Upper lobe of right lung (tissue), 1 donor: ENCODE measurements at places on chromosomes 2 and 18. TPM values are rescaled to one million over a fixed set of nuclear protein-coding genes. Genes with fewer than 3 reads are reported as not detected.

The PLGLB1 gene
- total RNA-seq, result 3.3 TPM

The FANCL gene
- total RNA-seq, result 17.9 TPM

The EFHD1 gene
- total RNA-seq, result 10.7 TPM

The QPCT gene
- 4.9 TPM for total RNA-seq

The SPOPL gene
- 26.3 TPM for total RNA-seq

The PIEZO2 gene
- 20.4 TPM for total RNA-seq

GRCh38 chr2:200416878-200417277, 93.0 kb downstream of the KCTD18 start:
- H3K27ac ChIP-seq, result no peak overlapping the region
- no peak for DNase-seq
- no peaks in the 10 kb centered on the region for H3K27me3 ChIP-seq
- peaks cover 48% of the 10 kb centered on the region for H3K36me3 ChIP-seq

GRCh38 chr2:233530381-233530780, 36.2 kb downstream of the USP40 start:
- no peak for DNase-seq
- no peaks in the 10 kb centered on the region for H3K4me1 ChIP-seq
- no peak overlapping the region for H3K4me3 ChIP-seq
- H3K27ac ChIP-seq, result no peak overlapping the region

DNA sequence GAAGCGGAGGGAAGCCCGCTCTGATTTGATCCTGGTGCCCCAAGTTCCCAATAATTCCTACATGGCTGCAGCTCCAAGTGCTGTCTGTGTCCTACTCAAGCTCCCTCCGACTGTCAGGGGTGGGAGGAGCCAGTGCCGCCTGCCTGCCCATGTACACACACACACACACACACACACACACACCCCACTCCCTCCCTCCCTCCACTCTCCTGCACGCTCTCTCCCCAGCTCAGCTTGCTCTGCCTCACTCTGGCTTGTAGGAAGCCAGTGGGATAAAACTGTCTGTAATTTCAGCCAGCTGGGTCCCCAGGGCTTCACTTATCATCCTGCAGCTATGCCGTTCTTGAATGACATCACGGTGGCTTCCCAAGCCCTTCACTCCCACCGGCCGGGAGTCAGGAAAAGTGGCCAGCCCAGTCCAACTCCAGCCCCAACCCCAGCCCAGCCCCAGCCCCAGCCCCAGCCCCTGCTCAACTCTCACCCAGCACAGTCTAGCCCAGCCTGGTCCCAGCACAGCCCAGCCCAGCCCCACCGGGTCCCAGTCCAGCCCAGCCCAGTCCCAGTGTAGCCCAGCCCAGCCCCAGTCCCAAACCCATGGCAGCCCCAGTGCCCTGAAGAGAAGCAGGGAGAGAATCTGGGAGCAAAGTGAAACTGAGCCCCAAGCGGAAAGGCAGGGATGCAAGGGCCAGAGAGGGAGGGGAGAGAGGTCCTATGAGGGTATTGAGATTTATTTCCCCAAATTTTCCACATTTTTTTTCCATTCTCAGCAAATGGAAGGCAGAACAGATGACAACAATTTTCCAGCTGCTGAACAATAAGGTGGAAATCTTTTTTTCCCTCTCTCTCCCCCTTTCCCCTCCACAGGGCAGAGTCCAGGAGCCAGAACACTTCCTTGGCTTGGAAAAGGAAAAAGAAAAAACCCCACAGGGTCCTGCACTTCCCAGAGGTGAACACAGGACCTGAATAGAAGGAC, 144.0 kb downstream of the TNS1 start:
- H3K4me1 ChIP-seq, result peaks cover 53% of the 10 kb centered on the region

- H3K27ac ChIP-seq, result no peak overlapping the region
- no peak overlapping the region for H3K4me3 ChIP-seq
- DNase-seq, result peak; percentile 8
- H3K27me3 ChIP-seq, result no peaks in the 10 kb centered on the region
Measured at GRCh38 chr2:120602251-120602650, 133.4 kb upstream of the GLI2 start.

DNA sequence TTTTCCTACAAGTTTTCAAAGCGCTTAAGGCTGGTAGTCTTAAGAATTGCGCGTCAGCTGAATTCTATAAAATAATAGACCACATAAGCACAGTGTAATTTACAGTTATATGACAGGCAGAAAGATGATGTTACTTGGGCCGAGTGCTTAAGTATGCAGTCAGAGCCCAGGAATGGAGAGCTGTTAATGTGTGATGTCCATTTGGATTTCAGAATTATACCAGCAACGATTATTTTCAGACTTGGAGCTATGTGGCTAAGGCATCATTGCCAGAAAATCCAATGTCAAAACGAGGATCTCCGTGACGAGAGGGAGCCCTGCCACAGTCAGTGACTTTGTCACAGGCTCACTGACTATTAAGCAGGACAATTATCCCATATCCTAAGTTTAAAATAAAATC, 3.4 kb downstream of the KLF7 start:
- DNase-seq, result no peak
- H3K27me3 ChIP-seq, result no peaks in the 10 kb centered on the region
- peak overlapping the region; percentile 100 for H3K27ac ChIP-seq

GRCh38 chr2:144825331-144826020, 305.6 kb upstream of the ZEB2 start:
- no peak for DNase-seq
- H3K4me3 ChIP-seq, result no peak overlapping the region
- no peak overlapping the region for H3K27ac ChIP-seq
- no peaks in the 10 kb centered on the region for H3K36me3 ChIP-seq

GRCh38 chr2:152200565-152201465, 25.3 kb upstream of the STAM2 start:
- no peaks in the 10 kb centered on the region for H3K27me3 ChIP-seq
- no peak overlapping the region for H3K27ac ChIP-seq
- no peak overlapping the region for H3K4me3 ChIP-seq
- peak; percentile 80 for DNase-seq
- no peaks in the 10 kb centered on the region for H3K36me3 ChIP-seq
- H3K4me1 ChIP-seq, result peaks cover 6% of the 10 kb centered on the region

GRCh38 chr2:42560899-42561298, 7.5 kb upstream of the MTA3 start:
- no peak overlapping the region for H3K4me3 ChIP-seq
- H3K36me3 ChIP-seq, result no peaks in the 10 kb centered on the region
- DNase-seq, result no peak
- H3K27ac ChIP-seq, result no peak overlapping the region
- H3K4me1 ChIP-seq, result no peaks in the 10 kb centered on the region

DNA sequence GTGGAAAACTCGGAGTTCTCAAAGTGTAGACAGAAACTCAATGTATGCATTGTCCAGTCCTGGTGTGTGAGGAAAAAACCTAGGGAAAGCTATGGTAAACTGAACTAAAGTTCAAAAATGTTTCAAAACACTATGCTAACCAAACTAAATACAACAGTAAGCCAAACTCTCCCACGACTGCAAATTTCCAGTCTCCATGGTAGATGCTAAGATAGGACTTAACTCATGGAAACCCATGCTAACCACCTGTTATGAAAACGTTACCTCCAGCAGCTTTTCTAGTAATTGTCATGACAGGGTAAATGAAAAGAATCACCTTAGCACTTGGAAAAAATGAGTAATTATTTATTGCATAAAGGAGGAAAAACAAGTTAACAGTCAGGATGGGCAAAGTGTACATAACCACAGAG, 135.7 kb upstream of the EPC2 start:
- no peaks in the 10 kb centered on the region for H3K4me1 ChIP-seq
- no peak overlapping the region for H3K27ac ChIP-seq
- H3K36me3 ChIP-seq, result no peaks in the 10 kb centered on the region
- H3K4me3 ChIP-seq, result peak overlapping the region; percentile 39

GRCh38 chr2:57542081-57542480, 504.5 kb upstream of the VRK2 start:
- H3K27me3 ChIP-seq, result peaks cover 5% of the 10 kb centered on the region
- H3K27ac ChIP-seq, result no peak overlapping the region
- DNase-seq, result no peak
- no peaks in the 10 kb centered on the region for H3K36me3 ChIP-seq

DNA sequence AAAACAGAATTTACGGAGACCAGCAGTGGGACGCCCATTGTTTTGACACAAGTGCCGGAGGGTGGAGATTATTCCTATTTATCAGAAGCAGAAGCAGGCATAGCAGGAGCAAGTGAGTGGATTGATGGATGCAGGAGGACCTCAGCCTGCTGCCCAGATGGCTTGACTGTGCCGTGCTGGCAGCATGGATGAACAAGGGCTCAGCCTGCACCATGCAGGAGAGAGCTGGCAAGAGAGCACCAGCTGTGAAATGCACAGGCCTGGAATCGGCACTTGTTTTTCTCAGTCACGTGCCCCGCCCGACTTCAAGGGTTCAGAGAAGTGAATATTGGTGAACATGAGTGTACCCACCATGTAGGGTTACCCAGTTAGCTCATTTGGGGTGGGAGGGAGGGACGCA, 4.0 kb downstream of the IL1R2 start:
- no peaks in the 10 kb centered on the region for H3K4me1 ChIP-seq
- no peaks in the 10 kb centered on the region for H3K27me3 ChIP-seq
- H3K27ac ChIP-seq, result no peak overlapping the region
- DNase-seq, result no peak

- peaks cover 26% of the 10 kb centered on the region for H3K4me1 ChIP-seq
- no peak overlapping the region for H3K27ac ChIP-seq
- DNase-seq, result no peak
- no peak overlapping the region for H3K4me3 ChIP-seq
- H3K27me3 ChIP-seq, result peaks cover 70% of the 10 kb centered on the region
Measured at GRCh38 chr2:199455210-199455544, 2.6 kb downstream of the SATB2 start.

GRCh38 chr2:88307817-88308216, 137.7 kb downstream of the THNSL2 start:
- DNase-seq, result no peak
- H3K27me3 ChIP-seq, result no peaks in the 10 kb centered on the region
- H3K4me1 ChIP-seq, result no peaks in the 10 kb centered on the region
- no peaks in the 10 kb centered on the region for H3K36me3 ChIP-seq
- no peak overlapping the region for H3K27ac ChIP-seq
- H3K4me3 ChIP-seq, result no peak overlapping the region

DNA sequence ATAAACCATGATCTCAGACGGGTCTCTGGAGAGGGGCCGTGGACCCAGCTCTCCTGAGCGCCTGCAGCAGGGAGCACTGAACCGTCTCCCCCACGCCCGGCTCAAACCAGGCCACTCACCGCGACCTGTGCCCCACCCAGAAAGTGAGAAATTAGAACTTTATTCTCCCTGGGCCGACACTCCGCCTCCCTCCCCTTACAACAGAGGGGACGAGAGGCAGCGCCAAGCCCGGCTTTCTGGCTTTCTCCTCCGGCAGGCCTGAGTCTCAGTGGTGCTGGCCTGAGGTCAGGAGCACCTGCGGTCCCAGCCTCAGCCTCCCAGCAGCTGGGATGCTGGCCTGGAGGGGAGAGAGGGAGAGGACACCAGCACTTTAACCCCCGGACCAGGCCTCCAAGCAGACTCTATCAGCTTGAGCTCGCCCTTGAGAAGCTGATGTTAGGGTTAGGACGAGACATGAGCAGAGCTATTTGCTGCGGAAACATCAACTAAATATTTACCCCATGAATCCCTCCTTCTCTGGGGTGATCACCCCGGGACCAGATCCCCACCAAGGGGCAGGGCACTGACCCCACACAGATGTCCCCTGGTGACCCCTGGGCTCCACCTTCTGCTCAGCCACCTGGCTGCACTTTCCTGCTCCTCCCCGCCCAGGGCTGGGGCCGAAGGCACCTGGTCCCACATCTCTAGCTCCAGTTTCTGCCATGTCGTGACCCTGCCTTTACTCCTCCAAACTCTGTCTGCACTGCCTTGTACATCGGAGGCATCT, 856.3 kb upstream of the SALL3 start:
- H3K36me3 ChIP-seq, result no peaks in the 10 kb centered on the region
- peak overlapping the region; percentile 36 for H3K27ac ChIP-seq
- no peak overlapping the region for H3K4me3 ChIP-seq
- H3K4me1 ChIP-seq, result no peaks in the 10 kb centered on the region
- no peak for DNase-seq

DNA sequence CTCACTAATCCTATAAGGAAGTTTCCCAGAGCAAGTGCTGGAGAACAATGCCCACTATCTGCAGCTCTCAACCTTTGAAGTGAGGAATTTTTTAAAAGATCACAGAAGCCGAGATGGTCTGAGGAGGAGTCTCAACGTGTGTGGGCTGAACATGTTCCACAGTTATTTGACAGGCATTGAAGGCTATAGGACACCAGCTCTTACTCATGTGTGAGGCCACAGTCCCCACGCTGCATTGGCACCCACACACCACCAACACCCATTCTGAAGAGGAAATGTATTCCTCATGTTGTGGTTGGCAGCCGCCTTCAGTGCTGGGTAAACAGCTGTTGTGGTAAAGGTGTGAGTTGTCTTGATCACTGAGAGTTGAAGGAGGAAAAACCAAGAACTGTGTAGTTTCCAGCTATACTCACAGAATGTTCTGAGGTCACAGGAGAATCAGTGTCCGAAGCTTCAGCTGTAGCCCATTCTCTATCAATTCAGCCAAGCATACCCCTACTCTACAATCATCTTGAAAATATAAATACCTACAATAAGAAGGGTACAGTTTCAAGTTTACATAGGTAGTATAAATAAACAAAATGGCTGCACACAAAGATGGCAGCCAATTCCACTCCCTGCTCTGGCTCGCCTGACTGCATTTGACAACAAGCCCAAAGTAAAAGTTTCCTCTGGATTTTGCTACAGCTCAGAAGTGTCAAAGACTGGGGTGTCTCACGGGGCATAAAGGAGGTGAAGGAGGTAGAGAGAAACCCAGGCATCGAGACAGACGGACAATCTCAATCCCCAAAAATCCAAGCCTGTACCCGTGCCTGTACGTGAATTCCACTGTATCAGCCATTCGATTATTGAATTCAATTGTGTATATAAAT, 12.1 kb downstream of the CD226 start:
- H3K27ac ChIP-seq, result no peak overlapping the region
- peak overlapping the region; percentile 5 for H3K4me3 ChIP-seq
- H3K4me1 ChIP-seq, result no peaks in the 10 kb centered on the region

DNA sequence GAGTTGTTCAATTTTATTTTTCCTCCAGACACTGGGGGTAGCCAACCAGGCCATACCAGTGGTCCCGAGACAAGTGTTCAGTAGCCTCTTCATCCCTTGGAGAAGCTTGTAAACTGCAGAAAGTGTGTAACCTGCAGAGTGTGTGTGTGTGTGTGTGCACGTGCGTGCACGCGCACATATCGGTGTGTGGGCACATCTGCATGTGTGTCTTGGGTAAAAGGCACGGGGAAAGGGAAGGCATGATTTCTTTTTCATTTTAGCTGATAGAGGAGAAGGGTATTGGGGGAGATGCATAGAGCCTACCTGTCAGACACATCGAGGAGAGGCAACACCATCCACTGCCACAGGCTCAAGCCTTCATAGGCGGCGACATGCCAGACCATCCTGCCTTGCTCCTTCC, 181.4 kb downstream of the CLIP4 start:
- H3K27ac ChIP-seq, result no peak overlapping the region
- H3K36me3 ChIP-seq, result no peaks in the 10 kb centered on the region
- H3K4me3 ChIP-seq, result no peak overlapping the region
- H3K4me1 ChIP-seq, result no peaks in the 10 kb centered on the region

GRCh38 chr2:161358838-161359237, 50.6 kb downstream of the PSMD14 start:
- DNase-seq, result no peak
- H3K27me3 ChIP-seq, result no peaks in the 10 kb centered on the region
- no peaks in the 10 kb centered on the region for H3K36me3 ChIP-seq
- H3K4me1 ChIP-seq, result no peaks in the 10 kb centered on the region

GRCh38 chr2:85862426-85862825, 26.4 kb downstream of the ST3GAL5 start:
- no peak overlapping the region for H3K4me3 ChIP-seq
- H3K27ac ChIP-seq, result no peak overlapping the region
- peaks cover 44% of the 10 kb centered on the region for H3K36me3 ChIP-seq
- no peaks in the 10 kb centered on the region for H3K27me3 ChIP-seq
- no peak for DNase-seq

- H3K4me3 ChIP-seq, result peak overlapping the region; percentile 76
- no peak for DNase-seq
- H3K27ac ChIP-seq, result peak overlapping the region; percentile 66
- peaks cover 16% of the 10 kb centered on the region for H3K27me3 ChIP-seq
- H3K36me3 ChIP-seq, result no peaks in the 10 kb centered on the region
Measured at GRCh38 chr18:25348386-25349130, 3.4 kb downstream of the ZNF521 start.
